ENCODE measurements at places on chromosomes 16 and 17.

DNA sequence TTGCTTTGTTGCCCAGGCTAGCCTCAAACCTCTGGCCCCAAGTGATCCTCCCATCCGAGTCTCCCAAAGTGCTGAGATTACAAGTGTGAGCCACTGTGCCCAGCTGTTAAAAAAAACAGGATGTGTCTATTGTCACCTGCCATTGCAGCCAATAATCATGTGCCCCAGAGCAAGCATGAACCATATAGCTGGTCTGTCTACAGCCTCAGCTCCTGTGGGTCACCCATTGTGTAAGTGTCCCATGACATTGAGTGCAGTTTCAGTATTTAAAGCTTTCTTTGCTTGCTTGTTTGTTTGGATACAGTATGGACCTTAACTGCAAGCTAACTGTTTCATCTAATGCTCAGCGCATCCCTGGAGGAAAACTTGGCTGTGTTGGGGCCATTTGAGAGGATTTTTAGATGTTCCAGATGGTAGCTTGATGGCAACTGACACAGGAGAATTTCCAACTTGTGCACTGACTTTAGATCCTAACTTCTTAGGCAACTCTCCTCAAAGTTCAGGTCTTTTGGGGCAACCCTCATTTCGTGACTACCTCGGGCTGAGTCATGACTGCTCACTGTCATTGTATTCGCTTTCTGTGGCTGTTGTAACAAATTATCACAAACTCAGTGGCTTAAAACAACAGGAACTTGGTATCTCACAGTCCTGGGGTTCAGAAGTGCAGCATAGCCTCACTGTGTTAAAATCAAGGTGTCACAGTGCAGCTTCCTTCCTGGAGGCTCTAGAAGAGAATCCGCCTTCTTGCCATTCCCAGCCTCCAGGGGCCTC is 30.3 kb upstream of the ADORA2B start:
- no peak for DNase-seq

DNA sequence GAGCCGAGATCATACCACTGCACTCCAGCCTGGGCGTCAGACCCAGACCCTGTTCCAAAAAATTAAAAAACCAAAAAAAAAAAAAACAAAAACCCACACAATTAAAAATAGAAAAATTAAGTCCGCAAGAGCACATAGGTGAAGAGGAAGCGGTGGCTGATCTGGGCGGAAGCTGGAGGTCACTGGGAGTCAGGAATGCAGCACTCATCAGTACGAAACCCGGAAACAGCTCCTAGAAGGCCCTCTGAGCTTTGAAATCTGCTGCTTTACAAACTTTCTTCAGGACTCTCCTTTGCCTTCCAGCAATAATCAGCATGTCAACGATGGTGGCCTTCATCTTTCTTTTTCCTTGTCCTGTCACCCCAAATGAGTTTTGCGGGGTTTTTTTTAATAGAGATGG is 29.5 kb downstream of the TRAP1 start:
- DNase-seq = no peak

GRCh38 chr17:63550817-63551639 is 751 bp downstream of the DCAF7 start:
- no peak for DNase-seq

GRCh38 chr17:67044016-67044772 is at the start of gene CACNG1:
Gene CACNG1 (plus strand): TSS chr17:67044554. CDS start chr17:67044661, 107 bp downstream.
- DNase-seq = no peak

- DNase-seq = no peak
Measured at GRCh38 chr17:7289256-7290032, 5.0 kb downstream of the YBX2 start.

- no peak for DNase-seq
Measured at GRCh38 chr16:84518804-84519341, 14.4 kb upstream of the MEAK7 start.

- peak; percentile 63 for DNase-seq
Measured at GRCh38 chr17:77140878-77141767, at the start of gene SEC14L1. Gene SEC14L1 (plus strand): TSS chr17:77140969. CDS start chr17:77143597, 2,628 bp downstream.

- DNase-seq = peak; percentile 64
Measured at GRCh38 chr17:16407911-16408588, 7.3 kb upstream of the TRPV2 start.

DNA sequence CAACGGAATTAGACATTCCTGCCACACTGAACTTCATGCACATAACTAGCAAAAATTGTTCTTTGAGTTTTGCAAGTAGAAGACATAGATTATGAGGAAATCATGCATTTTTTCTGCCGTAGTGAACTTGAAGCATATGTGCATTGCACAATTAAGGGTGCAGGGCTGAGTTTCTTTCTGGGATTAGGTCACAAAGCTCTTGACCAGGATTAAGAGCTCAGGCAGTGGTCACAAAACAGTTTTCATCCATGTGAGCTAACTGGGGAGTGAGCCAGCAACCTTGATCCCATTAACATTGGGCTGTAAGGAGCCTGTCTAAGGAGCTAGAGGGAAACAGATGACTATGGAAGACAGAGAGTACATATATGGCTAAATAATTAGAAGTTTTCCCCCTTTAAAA is 143.7 kb downstream of the PMP22 start:
- no peak for DNase-seq

DNA sequence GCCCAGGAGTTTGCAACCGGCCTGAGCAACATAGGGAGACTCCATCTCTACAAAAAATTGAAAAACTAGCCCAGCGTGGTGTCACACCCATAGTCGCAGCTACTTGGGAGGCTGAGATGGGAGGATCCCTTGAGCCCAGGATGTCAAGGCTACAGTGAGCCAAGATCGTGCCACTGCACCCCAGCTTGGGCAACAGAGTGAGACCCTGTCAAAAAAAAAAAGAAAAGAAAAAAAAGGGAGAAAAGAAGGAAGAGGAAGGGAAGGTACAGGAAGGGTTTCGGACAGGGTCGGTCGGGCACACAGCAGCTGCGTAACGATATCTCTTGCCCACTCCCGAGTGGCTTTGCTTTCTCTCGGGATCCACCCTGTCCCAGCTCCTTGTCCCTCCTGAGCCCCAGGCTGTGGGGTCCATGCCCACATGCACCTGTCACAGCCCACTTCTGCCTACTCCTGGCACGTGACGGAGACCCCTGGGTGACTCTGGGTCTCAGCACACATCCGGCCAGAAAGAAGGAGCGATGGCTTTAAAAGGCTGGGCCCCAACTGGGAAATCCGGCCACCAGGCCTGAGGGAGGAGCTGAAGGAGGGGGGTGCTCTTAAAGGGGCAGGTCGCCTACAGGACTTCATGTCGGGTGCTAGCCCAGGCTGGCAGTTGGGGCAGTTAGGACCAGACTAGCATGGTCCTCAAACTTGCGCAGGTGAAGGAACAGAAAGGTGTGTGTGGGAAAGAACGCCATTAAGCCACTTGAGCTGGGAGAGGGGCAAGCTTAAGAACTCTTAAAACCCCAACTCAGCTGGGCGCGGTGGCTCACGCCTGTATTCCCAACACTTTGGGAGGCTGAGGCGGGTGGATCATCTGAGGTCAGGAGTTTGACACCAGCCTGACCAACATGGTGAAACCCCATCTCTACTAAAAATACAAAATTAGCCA is at the start of gene GHDC:
Gene GHDC (minus strand): TSS at position 526 of the 931 bp plus-strand sequence. CDS start 913 bp downstream, outside the sequence.
- DNase-seq = peak; percentile 94

DNA sequence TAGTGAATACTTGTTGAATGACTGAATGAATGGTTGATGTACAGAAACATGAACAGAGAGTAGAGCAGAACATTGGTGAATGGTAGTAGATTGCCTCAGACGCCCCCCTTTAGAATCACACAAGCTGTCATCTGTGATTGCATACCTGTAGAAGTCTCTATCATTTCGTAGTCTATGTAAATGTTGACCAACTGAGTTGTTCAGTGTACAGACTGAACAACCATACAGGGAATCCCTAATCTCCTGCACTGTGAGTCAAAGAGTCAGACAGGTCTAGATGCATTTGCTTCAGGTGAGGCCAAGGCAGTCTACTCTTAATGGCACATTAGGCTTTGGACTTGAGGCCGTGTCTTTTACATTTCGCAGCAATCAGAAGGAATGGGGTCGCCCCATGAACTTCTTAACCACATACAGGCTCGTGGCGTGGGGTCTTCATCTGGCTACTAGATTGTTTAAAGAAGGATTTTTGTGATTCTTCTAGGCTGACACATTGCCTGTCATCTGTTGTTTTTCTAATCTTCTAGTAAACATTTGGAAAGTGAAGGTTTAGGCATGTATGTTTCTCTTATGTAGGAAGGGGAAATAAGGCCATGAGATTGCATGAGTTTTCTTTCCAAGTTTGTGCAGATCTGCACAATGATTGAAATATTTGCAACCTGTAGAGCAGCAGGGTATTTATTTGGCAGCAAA is 157.4 kb downstream of the WWOX start:
- DNase-seq = no peak

DNA sequence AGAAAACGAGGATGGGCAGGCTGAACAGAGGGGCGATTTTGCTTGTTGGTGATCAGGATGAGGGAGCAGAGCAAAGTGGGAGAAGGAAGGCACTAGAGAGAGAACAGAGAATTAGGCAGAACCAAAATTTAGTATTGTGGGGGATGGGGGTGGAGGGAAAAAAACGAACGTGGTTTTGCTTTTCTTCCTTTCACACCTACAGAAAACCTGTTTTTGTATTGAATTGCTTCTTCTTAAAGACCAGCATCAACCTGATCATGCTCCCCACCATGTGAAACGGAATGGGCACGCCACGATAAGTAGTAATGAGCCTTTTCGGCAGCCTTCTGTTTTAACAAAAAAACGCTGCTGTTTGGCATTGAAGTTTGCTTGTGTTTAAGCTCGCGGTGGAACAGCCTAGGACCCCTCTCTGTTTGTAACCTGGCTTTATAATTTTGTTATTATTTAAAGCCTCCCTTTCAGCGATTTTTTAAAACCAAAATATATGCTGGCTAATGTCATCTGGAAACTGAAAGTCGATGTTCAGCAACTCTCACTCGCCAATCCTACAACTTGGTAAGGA is 36.8 kb downstream of the ERCC4 start:
- DNase-seq = no peak

DNA sequence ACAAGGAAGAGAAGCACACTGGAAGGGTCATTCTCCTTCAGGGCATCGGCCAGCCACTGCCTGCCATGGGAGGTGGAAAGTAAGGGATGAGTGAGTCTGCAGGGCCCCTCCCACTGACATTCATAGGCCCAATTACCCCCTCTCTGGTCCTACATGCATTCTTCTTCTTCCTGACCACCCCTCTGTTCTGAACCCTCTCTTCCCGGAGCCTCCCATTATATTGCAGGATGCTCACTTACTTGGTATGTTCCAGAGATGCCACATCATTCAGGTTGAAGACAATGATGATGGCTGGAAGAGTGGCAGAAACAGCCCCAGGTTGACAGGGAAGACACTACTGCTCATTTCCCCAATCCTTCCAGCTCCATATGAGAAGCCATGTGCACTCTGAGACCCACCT is 2.5 kb downstream of the RAB34 start:
- no peak for DNase-seq

DNA sequence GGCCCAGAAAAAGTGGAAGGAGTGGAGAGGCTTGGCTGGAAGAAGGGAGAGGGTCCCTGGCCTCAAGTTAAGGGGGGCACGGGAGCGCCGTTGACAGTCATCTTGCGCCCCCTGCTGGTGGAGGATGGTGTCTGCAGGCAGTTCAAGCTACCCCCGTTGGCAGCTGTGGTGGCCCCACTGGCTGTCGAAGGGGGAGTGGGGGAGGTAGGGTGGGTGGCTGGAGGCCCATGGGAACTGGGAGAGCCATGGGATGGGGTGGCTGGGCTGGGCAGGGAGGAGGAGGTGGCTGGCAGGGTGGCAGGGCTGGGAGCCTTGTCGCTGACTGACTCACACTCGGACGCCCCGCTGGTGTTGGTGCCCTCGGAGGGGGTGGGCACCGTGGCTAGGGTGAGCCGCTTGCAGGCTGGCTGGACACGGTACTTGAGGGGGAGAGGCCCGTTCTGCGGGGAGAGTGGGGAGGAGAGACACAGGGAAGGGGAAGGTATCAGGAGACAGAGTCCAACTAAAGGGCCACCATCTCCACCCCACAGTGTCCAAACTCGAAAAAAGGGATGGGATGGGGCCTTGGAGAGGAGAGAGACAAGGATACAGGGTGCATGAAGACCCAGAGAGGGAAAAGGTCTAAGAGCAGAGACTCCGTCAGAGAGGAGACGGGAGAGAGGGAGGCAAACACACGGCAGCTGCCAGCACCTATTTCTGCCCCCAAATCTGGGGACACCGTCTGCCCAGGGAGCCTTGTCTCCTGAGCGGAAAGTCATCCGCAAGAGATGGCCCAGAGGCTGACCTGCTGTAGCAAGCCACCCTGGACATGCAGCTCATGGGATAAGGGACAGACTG is 5.2 kb downstream of the CISD3 start:
- peak; percentile 66 for DNase-seq

DNA sequence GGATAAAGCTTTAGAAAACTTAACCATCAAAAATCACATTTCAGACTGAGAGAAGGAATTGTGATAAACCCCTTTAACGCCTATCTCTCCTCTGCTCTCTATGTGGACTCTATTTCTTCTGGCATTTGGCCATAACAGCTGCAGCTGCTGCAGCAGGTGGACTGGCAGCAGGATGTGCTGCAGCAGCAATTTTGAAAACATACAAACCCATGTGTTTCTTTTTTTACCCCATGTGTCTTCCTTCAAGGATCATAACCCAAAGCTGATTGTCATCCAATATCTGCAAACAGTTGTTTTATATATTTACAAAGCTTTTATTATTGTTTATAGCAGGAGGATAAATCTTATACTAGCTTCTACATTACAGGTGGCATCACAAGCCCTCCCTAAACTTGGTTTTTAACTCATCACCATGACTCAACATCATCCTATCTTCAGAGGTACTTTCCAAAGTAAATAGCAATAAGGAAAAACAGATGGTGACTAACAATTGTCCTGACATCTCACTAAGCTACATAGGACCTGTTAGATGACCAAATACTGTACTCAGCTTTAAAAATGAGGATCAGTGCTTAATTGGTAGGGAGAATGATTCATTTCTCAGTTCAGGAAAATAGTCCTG is 14.5 kb upstream of the KRTAP9-2 start:
- DNase-seq = no peak

GRCh38 chr16:85173146-85173980 is 61.1 kb upstream of the CIBAR2 start:
- no peak for DNase-seq

DNA sequence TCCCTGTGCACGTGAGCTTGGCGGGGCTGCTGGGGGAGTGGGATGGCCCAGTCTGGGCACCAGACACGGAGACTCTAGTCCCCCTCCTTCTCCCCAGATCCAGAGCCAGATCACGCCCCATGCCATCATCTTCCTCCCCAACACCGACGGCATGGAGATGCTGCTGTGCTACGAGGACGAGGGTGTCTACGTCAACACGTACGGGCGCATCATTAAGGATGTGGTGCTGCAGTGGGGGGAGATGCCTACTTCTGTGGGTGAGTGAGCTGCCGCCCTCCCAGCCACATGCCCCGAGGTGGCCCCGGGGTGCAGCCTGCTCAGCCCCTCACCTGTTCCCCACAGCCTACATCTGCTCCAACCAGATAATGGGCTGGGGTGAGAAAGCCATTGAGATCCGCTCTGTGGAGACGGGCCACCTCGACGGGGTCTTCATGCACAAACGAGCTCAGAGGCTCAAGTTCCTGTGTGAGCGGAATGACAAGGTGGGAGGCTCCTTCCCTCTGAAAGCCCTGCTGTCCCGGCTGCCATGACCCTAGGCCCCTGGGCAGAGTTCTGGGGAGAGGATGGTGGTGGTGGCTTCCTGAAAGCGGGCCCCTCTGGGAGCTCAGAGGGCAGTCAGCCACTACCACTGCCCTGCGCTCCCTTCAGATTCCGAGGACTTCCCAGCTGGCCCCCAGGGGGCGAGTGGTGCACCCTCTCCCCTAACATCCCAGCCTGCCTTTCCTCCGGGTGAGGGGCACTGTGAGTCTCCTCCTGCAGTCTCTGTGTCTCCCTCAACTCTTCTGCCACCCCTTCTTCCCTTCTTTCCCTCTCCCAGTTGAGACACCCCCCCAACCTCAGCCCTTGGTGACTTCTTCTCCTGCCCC is 2.8 kb upstream of the C17orf107 start:
- no peak for DNase-seq

Data from cerebellum (tissue), 4 donors.